ENCODE measurements at places on chromosomes 5 and 9. TPM values are rescaled to one million over a fixed set of nuclear protein-coding genes. Genes with fewer than 3 reads are reported as not detected.
A peak's percentile ranks its signal among the peaks of the same experiment; 100 is the strongest.

Gene FRMD3
- total RNA-seq, result 0.37 TPM

Gene MLANA
- total RNA-seq, result not detected

DNA sequence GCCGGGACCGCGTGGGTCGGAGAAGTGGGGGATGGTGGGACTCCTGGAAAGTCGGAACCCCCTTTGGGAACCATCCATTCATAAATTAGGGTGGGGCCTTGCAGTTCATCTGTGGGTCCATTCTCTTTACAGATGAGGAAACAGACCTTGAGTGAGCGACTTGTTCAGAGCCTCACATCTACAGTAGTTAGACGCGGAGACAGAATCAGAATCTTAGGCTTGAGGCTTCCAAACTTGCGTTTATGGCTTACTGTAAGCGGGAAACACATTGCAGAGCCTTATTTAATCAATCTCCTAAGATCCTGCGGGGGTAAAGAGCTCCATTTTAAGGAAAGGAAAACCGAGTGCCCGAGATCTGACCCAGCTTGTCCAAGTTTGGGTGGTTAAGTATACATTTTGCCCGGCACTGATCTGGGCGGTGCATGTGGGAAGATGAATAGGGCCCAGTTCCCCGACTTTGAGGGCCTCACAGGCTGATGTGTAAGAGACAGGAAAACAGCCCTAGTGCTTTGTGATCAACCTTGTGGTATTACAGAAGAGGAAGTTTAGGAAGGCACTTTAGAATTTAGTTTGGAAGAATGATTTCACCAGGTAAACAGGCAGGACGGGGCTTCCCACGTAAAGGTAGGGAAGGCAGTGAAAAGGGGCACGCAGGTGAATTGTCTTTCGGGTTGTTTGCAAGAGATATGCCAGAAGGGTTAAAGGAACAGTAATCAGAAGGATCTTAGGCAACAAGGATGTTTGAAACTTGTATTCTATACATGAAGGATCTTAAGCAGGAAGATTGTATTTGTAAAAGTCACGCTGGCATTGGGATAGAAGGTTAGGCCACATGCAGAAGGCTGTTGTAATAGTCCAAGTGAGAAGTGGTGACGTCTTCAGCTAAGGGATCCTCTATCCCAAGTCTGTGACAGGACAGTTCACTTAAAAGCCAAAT is 744 bp downstream of the TARS1 start:
- no peak for DNase-seq

DNA sequence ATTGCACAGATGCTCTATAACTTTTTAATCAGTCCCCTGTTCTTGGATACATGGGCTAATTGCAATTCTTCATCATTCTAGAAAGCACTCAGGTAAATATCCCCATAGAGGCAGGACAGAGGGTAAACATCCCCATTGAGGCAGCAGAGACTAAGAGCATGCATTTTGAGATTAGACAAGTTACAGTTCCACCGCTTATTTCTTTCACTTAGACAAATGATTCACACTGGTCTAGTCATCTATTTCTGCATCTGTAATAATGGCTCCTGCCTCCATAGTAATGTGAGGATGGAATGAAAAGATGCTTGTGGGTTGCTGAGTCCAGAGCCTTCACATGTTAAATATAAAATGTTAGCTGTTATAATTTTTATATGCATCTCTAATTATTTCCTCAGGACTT is 276.9 kb downstream of the ARHGAP26 start:
- no peak for DNase-seq

GRCh38 chr5:32545102-32545800 is 40.1 kb upstream of the SUB1 start:
- no peak for DNase-seq

- no peak for DNase-seq
Measured at GRCh38 chr5:51385216-51385615, 2.0 kb downstream of the ISL1 start.

GRCh38 chr5:150783422-150783928 is 4.9 kb downstream of the SMIM3 start:
- DNase-seq, result peak; percentile 69

DNA sequence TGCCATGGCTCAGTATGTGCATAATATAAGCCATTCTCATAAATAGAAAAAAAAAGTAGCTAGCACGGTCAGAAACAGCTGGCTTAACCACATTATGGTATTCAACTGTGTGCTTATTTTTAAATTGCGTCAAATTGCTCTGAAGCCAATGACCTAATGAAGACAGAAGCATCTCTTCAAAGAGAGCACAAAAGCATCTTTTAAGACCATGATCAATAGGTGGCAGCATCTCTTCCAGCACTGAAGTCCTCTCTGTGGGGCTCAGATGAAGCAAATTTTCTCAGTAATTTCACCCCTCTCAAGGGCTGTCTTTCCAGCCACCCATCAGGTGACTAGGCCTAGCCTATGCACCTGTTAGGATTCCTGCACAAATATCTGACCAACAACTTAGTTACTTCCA is 251.4 kb downstream of the GLIS3 start:
- no peak for DNase-seq

All from activated T-helper 1 cell treated with anti-CD3 and anti-CD28 coated beads, Interleukin-12 subunit alpha, Interleukin-12 subunit beta, Interleukin-2, Interleukin-4 antibody, amounts not matched to agents 30 ng/mL and 10 ng/mL and 1 ng/mL, durations not matched to agents 14 hours and 24 hours and 36 hours (primary cell).